ENCODE measurements at places on chromosomes 12 and 14.
A peak's percentile ranks its signal among the peaks of the same experiment; 100 is the strongest.

DNA sequence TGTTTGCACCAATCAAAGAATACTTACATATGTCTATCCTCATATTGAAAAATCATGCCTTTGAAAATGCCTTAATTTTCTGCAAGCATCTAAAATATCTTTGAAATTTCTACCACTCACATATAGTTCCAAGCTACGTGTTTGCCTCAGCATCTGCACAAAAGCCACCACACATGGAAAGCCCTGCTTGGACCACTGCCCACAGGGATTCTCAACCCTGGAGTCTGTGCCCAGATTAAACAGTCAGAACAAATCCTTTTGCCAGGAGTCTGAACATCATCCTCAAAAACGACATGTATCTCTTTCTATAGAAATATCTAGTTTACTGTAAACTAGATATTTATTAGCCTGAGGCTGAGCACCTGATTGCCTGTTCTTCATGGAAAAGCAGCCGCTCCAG is 32.6 kb downstream of the ARMH4 start:
- DNase-seq, result no peak

DNA sequence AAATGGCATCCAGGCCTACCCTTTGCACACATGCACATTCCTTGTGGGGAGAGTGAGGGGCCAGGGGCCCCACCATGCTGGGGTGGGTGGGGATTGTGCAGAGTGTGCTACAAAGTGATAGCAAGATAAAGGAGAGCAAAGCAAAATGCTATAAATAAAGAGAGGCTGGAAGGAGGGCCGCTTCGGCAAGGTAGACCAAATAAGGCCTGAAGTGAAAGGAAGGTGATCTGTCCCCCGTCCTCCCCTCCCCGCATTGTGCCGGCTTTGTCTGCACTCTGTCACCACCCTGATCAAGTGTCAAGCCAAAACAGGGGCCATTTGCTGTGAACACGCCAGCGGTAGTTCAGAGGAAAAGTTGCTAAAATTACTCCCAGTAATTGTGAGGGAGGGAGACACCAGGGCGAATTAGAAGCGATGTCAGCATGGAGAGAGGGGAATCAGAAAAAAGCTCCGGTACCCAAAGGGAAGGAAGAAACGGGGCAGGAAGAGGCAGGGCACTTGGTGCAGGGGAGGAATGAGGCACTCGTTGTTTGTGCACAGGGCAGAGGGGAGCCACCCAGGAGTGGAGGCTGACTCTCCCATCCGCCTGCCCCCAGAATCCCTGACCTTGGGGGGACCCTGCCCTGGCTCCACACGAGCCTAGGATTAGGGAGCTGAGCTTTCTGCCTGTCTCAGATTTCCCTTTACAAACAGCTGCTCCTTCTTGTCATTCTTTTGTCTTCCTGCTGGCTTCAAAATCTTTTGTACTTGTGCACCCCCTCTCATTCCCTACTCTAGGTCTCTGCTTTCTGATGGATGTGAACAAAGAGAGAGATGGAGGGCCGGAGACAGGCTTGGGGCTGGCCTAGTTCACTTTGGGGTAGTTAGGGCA is 2.9 kb upstream of the MYH7 start:
- no peak for DNase-seq

DNA sequence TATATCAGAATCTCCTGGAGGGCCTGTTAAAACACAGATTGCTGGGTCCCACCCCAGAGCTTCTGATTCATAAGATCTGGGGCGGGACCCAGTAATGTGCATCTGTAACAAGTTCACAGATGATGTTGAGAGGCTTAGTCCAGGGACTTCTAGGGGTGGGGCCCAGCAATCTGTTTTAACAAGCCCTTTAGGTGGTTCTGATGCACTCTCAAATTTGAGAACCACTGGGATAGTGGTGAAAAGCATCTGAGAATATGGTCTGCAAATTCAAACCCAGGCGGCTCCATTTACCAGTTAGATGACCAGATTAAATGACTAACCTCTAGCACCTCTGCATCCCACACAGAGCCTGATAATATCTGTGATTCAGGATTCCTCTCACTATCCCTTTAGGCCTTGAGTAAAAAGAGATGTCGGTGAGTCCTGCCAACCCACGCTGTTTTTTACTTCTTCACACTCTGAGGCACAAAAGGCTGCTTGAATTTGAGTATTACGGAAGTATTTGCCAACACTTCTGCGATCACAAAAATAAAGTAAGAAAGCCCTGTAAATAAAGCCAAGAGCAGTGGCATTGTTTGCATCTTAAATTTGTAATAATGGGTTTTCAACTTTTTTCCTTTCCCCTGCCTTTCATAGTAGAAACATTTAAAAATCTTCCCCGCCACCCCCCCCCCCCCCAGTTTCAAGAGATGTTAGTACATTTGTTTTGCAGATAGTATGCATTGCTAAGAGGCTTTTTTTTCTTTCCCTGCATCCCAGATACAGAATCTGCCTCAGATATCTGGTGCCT is 1.8 kb upstream of the FRS2 start:
- DNase-seq, result no peak

DNA sequence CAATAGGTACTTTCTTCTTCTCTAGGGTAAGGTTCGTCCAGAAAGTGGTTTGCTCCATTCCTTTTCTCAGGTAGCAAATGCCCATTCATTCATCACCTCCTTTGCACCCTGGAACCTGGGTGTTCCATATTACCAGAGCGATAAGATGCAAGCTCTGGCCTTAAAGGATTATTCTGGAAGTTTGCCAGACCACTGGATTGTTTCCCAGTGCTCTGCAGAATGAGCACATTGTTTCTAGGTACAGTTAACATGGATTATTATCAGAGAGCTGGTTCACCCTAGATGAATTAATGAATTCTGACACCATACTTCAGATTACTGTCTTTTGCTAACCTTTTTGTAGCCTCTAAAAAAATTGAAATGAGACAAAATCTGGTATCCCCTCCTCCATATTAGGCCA is 170.9 kb upstream of the BMP4 start:
- no peak for DNase-seq

DNA sequence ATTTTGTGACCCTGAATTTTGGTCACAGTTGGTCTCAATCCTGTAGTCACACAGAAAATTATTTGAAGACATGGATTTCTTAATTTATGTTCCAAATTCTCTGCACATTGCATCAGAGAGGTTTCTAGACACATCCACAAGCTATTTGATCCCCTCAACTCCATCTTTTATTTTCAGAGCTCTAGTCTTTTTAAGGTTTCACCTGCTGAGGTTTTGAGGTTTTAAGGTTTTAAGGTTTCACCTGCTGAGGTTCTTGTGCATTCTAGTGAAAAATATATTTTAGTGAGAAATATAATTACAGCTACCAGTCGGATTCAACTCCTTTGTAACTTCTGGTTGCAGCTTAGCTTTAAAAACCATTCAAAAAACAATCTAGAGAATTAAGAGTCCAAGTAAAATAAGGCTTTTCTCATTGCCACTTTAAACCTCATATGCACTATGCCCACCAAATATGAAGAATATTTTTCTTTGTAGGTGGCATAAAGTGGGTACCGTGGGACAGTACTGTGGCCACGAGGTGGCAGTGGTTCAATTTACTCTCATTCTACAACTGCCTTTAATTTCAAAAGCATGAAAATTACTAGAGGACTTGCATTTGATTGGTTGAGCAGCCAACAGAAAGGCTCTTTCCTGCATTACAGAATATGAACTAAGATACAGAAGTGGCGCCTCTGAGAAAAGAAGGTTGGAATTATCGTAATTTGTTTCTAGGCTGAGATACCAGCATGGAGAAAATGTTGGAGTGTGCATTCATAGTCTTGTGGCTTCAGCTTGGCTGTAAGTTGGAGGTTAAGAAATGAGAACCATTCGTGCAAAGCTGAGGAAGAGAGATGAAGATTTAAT is 366.5 kb upstream of the OR4E1 start:
- no peak for DNase-seq

GRCh38 chr14:85616886-85617285 is 86.9 kb downstream of the FLRT2 start:
- no peak for DNase-seq

DNA sequence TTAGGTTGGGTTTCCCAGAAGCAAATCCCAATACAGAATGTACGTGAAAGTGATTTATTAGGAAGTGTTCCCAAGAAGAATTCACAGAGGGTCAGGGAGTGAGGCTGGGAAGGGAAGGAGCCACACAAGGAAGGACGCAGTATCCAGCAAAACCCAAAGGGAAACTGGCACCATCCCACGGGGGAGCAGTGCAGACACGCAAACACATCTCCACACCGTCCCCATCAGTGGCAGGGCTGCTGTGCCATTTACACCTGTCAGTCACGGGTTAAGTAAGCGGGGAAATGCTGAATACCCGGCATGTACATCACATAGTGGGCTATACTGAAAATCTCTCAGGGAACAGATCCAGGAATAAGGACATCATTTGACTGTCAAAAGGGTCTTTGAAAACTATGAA is 93.9 kb downstream of the SLC38A1 start:
- no peak for DNase-seq

DNA sequence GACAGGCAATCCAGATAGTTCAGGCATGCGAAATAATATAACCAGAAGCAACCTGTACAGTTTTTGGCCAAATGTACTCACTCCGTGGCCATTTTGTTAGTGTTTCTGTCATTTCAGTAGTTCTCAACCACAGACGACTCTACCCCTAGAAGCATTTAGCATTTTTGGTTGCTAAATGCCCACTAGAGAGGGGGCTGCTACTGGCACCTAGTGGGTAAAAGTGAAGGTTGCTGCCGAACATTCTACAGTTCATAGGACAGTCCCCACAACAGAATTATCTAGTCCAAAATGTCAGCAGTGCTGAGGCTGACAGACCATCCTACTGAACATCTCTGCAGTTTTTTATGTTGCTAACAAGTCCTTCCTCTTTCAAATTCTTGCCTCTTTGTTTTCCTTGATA is 107.4 kb downstream of the TSHR start:
- no peak for DNase-seq

DNA sequence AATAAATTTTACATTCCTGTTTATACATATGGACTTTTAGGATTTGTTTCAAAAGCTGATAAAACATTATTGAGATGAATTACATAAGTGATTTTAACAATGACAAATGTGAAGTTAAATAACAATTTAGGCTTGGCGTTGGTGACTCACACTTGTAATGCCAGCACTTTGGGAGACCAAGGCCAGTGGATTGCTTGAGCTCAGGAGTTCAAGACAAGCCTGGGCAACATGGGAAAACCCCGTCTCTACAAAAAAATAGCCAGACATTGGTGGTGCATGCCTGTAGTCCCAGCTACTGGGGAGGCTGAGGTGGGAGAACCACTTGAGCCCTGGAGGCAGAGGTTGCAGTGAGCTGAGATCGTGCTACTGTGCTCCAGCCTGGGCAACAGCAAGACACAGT is 7.4 kb downstream of the ACOT2 start:
- DNase-seq, result no peak

- no peak for DNase-seq
Observed at GRCh38 chr12:124433147-124433874, 134.1 kb downstream of the NCOR2 start.

DNA sequence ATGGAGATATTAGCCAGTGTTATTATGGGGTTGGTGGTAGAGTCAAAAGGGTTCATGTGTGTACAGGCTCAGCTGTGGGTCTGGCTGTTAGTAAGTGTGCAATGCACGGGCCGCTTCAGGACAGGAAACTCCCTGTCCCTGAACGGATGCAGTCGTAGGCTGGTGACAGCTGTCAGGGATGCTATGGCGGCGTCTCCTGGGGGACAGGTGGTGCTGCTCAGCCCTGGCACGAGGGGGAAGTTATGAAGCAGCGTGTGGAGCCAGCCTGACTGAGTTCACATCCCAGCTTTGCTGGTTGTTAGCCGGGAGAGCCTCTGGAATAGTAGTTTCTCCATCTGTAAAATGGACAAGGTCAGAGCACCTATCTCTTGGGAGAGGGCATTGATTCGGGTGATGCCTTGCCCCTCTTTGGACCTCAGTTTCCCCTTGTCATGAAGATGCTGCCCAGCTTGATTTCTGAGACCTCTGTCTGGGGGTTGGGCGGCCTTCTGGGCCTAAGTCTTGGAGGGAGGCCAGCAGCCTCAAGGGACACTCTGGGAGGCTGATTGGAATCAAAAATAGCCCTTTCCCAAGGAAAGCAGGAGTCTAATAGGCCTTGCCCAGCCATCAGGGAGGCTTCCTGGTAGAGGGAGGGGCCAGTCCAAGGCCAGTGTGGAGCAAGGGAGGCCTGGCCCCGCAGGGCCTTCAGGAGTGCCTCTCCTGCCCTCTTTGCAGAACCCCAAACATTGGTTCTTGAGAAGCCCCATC is 7.1 kb downstream of the ASB2 start:
- DNase-seq, result no peak

DNA sequence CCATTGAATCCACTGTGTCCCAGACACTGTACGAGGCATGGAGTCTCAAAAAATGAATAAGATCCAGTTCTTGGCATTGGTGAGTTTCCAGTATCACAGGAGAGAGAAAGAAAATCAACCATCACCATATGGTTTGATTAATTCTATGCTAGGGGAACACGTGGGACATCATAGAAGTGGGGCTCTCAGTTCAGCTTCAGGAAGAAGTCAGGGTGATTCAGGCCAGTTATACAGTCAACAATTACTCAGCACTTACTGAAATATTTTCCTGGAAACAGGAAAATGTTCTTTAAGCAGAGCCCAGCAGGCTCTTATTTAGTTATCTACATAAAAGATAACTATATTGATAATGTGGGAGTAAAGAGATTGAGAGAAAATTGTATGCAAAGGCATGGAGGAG is 407.2 kb downstream of the NOVA1 start:
- DNase-seq, result no peak

GRCh38 chr14:75422169-75422568 is 5.7 kb upstream of the JDP2 start:
- peak; percentile 62 for DNase-seq

- no peak for DNase-seq
Observed at GRCh38 chr12:128867466-128867865, 14.2 kb downstream of the GLT1D1 start.

DNA sequence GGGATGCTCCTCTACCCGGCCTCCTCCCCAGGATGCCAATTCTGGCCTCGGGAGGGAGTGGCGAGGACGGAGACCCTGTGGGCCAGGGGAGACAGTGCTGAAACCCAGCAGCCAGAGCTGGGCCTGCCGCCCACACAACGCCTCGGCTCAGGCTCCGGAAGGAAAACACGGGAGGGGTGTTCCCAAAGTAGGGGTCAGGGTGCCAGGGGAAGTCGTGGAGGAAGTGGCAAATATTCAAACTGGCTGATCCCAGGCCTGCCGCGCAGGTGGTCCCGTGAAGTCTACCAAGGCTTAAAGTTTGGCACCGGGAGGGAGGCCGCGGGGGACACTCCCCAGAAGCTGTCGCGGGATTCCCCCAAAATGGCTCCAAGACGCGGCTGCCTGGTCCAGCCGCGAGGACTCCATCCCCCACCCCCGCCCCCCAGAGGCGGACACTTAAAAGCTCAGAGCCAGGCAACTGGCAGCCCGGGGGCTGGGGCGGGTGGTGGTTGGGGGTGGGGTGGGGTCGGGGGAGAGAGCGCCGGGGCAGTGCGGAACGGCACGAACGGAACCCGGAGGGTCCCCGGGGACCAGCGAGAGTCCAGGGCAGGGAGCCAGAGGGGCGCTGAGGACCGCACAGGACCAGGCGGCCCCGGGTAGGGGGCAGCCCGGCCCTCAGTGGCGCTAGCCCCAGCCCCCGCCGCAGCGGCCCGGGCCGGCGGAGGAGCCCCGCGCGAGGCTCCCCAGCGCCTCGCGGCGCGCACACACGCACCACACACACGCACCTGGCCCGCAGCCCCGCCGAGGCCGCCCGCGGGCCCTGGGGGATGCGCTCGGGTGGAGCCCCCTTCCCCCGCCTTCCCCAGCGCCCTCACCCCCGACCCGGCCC is 20.0 kb downstream of the BEGAIN start:
- no peak for DNase-seq

GRCh38 chr12:4288296-4289131 is 15.0 kb downstream of the CCND2 start:
- DNase-seq, result no peak

- DNase-seq, result no peak
Observed at GRCh38 chr14:58878439-58879139, 240.8 kb downstream of the DACT1 start.

GRCh38 chr12:62738616-62739015 is 196.3 kb downstream of the PPM1H start:
- DNase-seq, result no peak

Measured in GM04504 (cell line).